Activated CD8-positive, alpha-beta memory T cell treated with anti-CD3 and anti-CD28 coated beads, Interleukin-2, amount 50 U/mL, for 48 hours (primary cell): ENCODE measurements at places on chromosomes 5 and 9.
A peak's percentile ranks its signal among the peaks of the same experiment; 100 is the strongest.

- no peak for DNase-seq
Observed at GRCh38 chr9:34123682-34124081, 2.8 kb downstream of the DCAF12 start.

- no peak for DNase-seq
Observed at GRCh38 chr5:174828804-174829510, 104.6 kb downstream of the MSX2 start.

DNA sequence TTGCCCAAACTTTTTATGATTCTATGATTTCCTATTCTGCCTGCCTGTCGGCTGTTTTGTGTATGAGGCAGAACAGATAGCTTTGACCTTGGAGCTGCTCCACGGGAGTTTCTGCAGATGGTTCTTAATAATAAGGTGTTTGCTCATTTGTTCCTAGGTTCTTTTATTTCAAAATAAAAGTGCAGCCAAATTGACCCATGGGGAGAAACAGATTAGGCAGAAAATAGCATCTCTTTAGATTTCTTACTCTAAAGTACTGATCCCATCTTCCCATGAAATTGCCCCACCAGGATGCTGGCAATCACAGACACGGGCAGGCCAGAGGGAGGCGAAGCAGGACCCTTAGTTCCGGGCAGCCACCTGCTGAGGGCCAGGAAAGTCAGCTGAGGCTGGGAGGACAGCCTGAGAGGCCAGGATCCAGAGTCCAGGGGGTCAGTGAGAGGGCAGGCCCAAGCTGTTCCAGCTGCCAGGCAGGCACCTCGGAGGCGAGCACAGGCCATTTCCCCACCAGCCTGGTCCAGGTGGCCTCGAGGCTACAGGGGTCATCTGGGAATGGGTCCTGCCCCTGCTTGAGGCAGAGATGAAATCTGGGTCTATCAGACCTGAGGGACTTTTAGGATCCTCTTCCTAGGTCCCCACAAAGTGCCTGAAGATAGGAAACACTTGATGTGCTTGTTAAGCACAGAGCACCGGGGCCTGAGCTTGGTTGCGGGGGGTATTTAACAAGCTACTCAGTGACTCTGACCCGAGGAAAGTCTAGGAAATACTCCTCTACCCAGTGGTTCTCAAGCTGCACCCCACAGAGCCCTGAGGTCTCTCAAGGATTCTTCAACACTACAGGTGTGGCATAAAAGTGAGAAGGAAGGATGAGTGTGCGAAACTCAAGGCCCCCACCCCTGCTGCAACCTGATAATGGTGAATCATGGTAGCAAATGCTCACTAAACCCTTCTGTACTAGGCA lies 145.4 kb downstream of the CMYA5 start:
- DNase-seq: no peak

GRCh38 chr9:124312290-124313265 lies 54.8 kb downstream of the NEK6 start:
- no peak for DNase-seq

DNA sequence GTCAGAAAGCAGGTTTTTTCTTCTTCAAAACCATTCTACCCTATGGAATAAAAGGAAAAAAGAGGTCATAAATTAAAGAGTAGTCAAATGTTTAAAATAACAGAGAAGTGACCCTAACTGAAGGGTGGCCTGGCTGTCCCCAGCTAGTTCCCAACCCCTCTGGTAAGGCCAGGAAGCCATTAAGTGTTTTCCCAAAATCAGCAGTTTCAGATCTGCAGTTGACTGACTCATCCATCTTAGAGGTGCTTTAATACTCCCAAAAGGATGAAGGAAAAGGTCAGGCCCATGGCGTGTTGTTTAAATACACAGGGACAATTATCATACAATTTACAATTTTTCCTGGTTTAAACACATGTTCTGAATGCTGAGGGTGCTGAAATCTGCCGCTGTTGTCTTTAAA lies 47.9 kb upstream of the TBC1D9B start:
- DNase-seq: no peak

DNA sequence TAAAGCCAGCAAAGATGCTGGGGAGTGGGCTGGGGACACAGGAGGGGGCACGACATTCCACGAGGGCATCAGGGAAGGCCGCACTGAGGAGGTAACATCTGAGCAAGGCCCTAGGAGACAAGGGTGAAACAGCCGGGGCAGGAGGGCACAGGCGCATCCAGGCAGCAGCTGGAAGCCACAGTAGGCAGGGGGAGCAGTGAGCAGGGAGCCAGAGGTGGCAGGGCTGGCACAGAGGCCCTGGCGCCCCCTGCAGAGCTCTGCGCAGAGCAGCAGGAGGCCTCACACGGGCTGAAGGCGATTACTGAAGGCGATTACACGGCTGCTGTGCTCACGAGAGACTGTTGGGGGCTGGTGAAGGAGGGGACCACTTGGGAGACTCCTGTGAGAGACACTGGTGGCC lies 15.4 kb downstream of the LMAN2 start:
- no peak for DNase-seq

DNA sequence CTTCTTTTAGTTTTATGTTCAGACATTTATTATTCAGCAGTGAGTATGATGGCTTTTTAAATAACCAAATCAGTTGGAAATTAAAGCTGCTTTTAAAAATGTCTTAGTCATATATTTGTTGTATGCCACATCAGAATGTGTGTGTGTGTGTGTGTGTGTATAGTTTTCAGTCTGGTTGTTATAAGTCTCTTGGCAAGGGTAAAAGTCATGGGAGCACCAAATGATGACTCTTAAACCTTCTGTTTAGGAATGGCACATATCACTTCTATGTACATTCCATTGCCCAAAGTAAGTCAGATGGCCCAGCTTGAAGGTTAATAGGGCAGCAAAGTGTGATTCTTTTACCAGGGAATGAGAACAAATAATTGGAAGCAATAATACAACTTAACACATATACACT lies 135.9 kb downstream of the RNF180 start:
- no peak for DNase-seq

DNA sequence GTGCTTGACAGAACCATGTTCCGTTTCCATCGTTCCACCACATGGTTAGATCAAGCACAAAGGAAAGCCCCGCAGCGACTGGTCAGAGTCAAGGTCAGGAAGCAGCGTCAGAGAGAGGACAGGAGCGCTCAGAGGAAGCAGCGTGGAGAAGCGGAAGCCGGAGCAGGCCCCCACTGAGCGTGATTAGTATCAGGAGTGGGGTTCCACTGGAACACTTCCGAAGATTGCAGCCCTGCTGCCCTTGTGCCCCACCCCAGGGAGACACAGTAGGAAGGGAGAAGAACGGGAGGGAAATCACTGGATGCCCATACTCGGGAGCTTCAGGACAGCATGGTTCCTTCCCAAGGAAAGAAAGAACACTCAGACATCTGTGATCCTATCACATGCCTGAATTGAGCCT lies 189.0 kb upstream of the PANK3 start:
- DNase-seq: no peak

GRCh38 chr5:148733601-148734438 lies 79.5 kb upstream of the HTR4 start:
- DNase-seq: peak; percentile 82

DNA sequence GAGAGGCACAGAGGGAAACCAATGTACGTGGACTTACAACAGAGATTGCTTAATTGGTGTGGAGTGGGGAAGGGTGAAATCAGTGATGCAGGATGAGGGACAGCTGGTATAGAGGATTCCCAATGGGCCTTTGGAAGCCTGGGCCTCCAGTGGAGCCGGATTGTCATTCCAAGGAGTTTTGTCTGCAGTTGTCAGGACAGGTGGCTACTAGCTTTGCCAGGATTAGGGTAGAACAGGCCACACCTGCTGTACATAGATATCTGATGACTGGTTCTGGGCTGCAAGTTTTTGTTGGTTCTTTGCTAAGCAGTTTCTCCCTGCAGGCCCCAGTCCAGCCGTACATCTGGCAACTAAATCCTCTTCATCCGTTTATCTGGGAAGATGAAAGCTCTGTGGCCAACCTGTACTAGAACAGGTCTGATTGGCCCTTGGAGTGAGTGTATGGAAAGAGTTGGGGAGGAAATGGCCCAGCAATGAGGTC lies 4.2 kb downstream of the SKP2 start:
- DNase-seq: no peak

DNA sequence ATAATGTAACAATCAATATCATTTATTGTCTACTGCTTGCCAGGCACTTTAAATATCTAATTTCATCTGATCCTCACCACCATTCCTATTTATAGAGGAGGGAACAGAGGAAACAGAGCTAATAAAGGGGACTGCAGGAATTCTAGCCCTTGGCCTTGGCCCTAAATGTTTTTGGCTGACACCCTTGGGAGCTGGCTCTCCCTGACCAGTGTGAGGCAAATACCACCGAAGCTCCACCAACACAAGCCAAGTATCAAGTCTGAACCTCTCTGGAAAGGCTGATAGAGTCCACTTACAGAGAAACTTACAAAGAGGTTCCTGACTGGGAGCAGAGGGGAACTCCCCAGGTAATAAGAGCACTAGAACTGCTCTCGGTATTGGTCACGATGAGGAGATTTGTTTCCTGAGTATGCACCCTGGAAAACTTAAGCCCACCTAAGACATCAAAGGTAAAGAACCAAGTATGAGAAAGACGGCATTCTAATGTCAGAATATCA lies 243.1 kb upstream of the PANK3 start:
- no peak for DNase-seq

DNA sequence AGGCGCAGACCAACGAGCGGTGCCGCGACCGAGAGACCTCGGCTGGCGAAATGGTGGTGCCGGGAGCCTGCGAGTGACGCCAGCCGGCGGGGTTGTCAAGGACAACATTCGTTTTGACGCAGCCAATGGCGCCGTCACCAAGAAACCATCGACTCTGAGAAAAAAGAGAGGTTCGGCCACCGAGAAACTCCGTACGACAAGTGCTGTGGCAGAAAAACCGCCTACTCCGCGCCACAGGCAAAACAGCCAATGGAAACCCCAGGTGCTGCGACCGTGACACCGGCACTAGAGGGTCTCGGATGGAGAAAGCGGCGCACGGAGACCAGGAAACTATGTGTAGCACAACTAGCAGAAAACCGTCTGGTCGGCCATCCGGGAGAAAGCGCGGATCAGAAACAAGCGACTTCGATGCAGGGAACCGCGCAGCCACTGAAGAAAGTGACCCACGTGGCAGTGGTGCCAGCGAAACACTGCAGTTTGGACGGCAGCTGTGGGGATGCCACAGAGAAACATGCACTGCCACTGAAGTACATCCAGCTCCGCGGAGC lies 88.8 kb downstream of the ANXA2R start:
- peak; percentile 87 for DNase-seq

GRCh38 chr5:179805070-179805528 lies 1.6 kb downstream of the MGAT4B start:
- DNase-seq: peak; percentile 61

DNA sequence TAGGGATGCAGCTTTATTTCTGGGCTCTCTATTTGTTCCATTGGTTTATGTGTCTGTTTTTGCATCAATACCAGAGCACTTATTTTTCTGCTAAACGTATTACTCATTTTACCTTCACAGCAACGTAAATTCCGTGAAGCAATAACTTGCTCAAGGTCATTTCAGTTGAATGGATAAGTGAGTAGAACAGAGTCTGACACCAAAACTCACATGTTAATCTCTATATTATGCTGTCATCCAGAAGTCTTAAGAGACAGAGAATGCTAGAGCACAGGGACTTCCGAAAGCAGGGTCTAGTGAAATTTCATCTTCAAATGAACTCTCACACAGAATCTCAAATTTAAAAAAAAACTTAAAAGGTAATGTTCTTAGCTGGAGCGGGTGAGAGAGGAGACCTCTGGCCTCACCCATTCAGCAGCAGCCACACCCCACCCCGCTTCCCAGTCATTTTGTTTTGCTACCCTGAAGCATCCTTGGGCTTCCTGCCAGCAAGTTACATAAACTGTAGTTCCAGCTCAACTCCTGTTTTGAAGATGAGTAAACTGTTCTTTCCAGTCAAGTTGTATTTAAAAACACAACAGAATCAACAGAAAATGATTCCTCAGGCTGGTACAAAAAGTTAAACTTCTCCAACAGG lies 69.3 kb downstream of the TRIM36 start:
- no peak for DNase-seq

- no peak for DNase-seq
Observed at GRCh38 chr5:179470201-179470600, 80.2 kb upstream of the RUFY1 start.

DNA sequence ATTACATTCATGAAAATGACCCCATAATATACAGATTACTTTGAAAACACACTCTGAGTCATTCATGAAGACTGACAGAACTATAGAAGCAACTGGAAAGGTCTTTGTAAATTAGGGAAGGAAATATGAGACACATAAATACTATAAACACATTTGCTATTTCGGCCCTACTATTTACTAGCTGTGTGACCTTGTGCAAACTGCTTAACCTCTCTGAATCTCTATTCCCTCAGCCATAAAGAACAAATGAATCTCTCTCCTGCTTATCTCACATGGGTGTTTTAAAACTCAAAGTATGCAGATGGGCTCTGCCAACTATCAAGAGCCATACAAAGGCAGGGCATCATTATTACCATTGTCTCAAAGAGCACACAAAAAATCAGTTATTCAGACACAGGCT lies 52.9 kb downstream of the APBA1 start:
- DNase-seq: no peak

GRCh38 chr5:16690243-16690852 lies 73.6 kb upstream of the RETREG1 start:
- no peak for DNase-seq

- no peak for DNase-seq
Observed at GRCh38 chr9:123033352-123033751, at the start of gene GPR21. Gene GPR21 (plus strand): TSS chr9:123033667. CDS start chr9:123034567, 900 bp downstream.

DNA sequence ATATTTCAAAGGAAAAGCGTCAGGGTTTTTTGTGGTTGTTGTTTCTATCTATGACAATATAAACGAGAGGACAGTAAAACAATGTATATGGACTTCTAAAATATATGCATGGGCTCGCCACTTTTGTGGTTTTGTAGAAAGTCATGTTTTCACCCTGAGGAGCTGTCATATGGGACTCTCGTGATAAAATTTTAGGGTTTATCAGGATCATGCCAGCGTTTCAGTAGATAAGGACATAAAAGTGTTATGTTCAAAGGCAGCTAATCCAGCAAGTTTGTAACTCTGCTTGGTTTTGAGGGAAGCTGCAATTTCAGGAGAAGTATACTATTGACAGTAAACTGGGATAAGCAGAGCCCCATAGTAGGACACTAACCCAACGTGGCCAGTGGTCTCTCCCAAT lies 120.3 kb downstream of the CDC42SE2 start:
- no peak for DNase-seq

GRCh38 chr5:124876983-124877382 lies 130.5 kb upstream of the ZNF608 start:
- DNase-seq: no peak

- no peak for DNase-seq
Observed at GRCh38 chr5:125484272-125484741, 737.9 kb upstream of the ZNF608 start.

DNA sequence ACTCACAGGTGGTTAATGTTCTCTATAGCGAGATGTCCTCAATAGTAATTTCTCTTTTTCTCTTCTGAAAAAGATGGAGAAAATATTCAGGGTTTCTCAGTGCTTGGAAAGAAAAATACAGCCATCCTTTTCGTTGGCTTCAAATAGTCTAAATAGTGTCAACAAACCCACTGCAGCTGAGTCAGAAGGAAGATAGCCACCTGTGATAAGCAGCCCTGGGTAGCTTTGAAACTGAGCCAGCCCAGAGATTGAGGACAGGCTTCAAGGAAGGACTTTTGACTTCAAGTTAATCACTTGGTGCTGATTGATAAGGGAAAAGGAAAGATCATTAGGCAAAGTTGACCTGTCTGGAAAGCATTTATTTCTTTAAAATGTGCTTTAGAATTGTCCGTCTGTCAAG lies 78.7 kb upstream of the TYRP1 start:
- DNase-seq: no peak
